ENCODE measurements at places on chromosomes 7 and 10. TPM values are rescaled to one million over a fixed set of nuclear protein-coding genes. Genes with fewer than 3 reads are reported as not detected.

Gene NPFFR1
- total RNA-seq, result not detected

Gene PRKAR1B
- total RNA-seq, result 31.4 TPM

Gene GRK5
- 16.5 TPM for total RNA-seq

Gene LIPJ
- total RNA-seq, result not detected

Gene AEBP1
- total RNA-seq, result 321 TPM

Gene CUX1
- total RNA-seq, result 65.3 TPM

Gene UNC5B
- 24.3 TPM for total RNA-seq

Gene AQP1
- 243 TPM for total RNA-seq

Gene TMEM196
- total RNA-seq, result not detected

Gene MSMB
- not detected for total RNA-seq

Gene FOXI2
- total RNA-seq, result 0.25 TPM

Gene PEX1
- total RNA-seq, result 20.4 TPM

Gene MMRN2
- total RNA-seq, result 57.2 TPM

Gene ECHDC3
- 44.2 TPM for total RNA-seq

Gene LEP
- total RNA-seq, result 7.4 TPM

Gene CYP2C9
- 3.4 TPM for total RNA-seq

Gene SFXN4
- 12.3 TPM for total RNA-seq

Gene SEPTIN14
- total RNA-seq, result not detected

Gene CRHR2
- not detected for total RNA-seq

Gene MARVELD1
- 24.1 TPM for total RNA-seq

Gene CFAP70
- total RNA-seq, result 1.5 TPM

Gene NKX1-2
- 0.98 TPM for total RNA-seq

Gene EVX1
- 2.5 TPM for total RNA-seq

Gene PTPRZ1
- 8.1 TPM for total RNA-seq

Gene SKIDA1
- total RNA-seq, result 2.7 TPM

Gene SPDYE2
- not detected for total RNA-seq

Gene ANKRD61
- total RNA-seq, result not detected

Gene OR2A42
- not detected for total RNA-seq

Gene HOXA7
- total RNA-seq, result 23.8 TPM

Gene SP4
- 8.6 TPM for total RNA-seq

Gene ENTPD1
- total RNA-seq, result 17.7 TPM

Gene ZDHHC4
- total RNA-seq, result 36.3 TPM

Gene CPA2
- total RNA-seq, result not detected

Gene HYAL4
- total RNA-seq, result 0.49 TPM

Gene COBL
- 9.3 TPM for total RNA-seq

Gene DNAJB6
- total RNA-seq, result 93.1 TPM

Gene NEURL1
- total RNA-seq, result 4.2 TPM

Gene OPN1SW
- total RNA-seq, result not detected

Gene PKD2L1
- not detected for total RNA-seq

Gene MYO3A
- total RNA-seq, result 0.25 TPM

Gene ITPRID1
- total RNA-seq, result not detected

Gene SEMA3A
- 3.4 TPM for total RNA-seq

Gene LRRTM3
- 0.25 TPM for total RNA-seq

Gene TMEM273
- 17.9 TPM for total RNA-seq

Gene ACSM6
- total RNA-seq, result not detected

Gene OR2A7
- total RNA-seq, result 7.4 TPM

Gene GJD4
- not detected for total RNA-seq

Gene SPDYE6
- not detected for total RNA-seq
